ENCODE measurements at places on chromosomes 6 and 20.

DNA sequence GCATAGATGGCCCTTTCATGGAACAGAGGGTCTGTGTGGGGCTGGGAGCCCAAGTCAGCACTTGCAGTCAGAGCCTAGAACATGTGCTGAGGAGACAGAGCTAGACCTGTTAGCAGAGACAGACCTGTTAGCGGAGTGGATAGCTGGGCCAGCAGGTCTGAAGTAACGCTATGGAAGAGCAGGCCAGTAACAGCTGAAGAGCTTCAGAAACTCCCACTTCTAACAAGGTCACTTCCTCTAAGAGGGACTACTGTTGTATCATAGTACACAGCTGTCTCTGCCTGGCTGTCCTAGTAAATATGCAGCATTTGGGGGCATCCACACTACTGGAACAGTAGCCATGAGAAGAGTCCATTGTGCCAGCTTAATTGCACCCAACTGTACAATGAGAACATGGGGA, 41.2 kb upstream of the POLR1H start:
- DNase-seq: no peak

DNA sequence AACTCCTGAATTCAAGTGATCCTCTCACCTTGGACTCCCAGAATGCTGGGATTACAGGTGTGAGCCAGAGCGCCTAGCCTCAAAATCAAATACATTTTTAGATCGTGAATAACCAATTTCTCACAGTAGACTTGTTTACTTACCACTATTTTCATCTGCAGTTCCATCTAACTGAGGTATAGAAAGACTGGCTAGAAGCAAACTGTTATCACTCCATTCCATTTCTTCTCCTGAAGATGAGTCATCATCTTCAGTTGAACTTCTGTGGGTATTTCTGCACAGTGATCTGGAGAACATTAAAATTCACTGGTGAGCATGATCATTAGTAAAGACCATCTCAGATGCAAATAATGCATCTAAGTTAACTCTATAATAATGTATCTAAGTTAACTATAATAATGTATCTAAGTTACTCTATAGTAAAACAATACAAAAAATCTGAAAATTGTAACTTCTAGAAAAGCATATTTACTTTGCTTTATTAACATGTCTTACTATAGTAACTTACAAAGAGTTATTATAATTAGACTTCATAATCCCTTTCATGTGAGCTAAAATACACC, 105.4 kb downstream of the REV3L start:
- no peak for DNase-seq

DNA sequence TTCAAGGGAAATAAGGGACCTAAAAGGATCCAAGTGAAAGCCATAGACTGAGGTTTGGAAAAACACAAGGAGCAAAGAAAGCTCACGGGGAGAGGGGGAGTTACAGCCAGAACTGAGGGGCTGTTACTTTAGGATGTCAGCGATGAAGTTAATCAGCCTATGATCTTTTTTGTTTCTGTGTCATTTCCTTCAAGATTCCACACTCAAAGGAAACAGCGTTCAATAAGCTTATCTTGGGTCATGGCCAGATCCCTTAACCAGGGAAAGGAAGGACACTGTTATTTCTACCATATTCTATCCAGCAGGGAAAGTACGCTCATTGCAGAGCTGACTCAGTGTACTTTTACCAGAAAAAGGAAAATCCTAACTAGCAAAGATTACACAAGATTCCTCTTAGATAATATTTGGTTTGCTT, 132.8 kb downstream of the PFDN4 start:
- no peak for DNase-seq

DNA sequence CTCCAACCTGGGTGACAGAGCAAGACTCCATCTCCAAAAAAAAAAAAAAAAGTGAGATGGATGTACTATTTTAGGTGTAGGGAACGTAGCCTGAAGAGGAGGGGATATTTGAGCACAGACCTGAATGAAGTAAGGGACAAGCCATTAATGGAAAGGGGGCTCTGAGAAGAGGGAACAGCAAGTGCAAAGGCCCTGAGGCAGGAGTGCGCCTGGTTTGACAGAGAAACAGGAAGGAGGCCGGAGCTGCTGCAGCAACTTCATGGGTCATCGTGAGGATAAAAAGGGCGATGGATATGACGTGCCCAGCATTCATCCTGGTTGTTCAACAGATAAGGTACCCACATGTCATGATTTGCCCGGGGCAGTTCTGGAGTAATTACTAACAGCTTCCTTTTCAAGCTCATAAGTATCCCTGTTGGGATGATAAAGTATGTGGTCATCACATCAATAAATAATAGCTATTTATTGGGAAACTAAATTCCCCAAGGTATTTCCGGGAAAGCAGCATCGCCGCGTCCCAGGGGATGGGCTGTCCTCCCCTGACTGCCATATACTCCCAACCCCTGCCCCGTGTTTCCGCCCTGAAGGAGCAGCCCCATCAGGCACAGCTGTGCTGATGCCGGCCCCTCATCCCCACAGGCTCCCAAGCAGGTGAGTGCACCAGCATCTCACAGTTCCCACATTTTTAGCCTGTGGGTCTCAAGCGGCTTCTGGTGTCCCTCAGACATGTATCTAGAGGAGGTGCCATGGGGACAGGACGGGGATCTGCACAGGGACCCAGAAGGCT, 43.4 kb downstream of the DLGAP4 start:
- no peak for DNase-seq

GRCh38 chr20:53208110-53208832, 236.1 kb downstream of the TSHZ2 start:
- DNase-seq: no peak

GRCh38 chr6:33297406-33297955, 1.3 kb downstream of the RGL2 start:
- DNase-seq: no peak

- no peak for DNase-seq
These were observed 5.1 kb upstream of the C20orf144 start for GRCh38 chr20:33656783-33657703.

DNA sequence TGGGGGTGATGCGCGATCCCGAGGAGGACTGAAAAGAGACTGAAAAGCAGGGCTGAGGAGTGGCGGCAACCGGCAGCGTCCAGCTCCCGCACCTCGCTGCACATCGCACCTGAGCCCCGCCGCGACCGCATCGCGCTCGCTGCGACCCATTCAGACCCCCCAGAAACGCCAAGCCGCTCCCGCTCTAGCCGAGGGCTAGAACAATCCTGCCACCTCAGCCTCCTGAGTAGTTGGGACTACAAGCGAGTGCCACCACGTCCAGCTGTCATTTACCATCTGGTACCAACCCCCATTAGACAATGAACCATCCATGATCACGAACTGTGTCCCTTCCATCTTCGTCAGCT, 33.2 kb downstream of the HLA-A start:
- no peak for DNase-seq

- DNase-seq: peak; percentile 42
These were observed 1.4 kb downstream of the CLIC1 start for GRCh38 chr6:31734821-31735406.

DNA sequence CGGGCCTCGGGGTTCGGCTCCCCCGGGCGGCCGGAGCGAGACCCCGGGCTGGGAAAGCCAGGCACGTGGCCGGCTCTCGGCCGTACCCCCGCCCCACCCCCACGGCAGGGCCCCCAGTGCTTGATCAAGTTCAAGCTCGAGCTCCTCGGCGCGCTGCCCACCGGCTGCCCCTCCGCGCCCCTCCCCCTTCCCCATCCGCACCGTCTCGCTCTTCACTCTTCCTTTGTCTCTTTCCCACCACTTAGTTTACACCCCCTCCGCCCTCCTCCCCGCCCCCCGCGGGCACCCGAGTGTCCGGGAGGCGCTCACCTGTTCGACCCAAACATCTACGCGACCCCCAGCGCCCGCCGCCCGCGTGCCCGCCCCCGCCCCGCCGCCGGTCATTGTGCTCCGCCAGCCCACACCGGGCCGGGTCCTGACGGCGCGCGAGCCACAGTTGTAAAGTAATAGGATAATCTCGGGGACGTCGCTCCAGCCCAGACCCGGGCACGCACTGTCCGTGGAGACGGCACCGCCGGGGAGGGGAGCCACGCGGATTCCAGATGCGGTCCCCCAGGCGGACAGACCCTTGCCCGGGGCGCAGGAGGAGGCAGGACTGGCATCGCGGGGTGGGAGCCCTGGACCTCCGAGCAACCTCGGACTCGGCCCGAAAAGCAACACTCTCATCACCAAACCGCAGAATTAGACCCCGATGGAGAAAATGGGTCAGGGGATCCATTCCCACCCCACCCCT, 100.7 kb downstream of the NOL4L start:
- DNase-seq: no peak

DNA sequence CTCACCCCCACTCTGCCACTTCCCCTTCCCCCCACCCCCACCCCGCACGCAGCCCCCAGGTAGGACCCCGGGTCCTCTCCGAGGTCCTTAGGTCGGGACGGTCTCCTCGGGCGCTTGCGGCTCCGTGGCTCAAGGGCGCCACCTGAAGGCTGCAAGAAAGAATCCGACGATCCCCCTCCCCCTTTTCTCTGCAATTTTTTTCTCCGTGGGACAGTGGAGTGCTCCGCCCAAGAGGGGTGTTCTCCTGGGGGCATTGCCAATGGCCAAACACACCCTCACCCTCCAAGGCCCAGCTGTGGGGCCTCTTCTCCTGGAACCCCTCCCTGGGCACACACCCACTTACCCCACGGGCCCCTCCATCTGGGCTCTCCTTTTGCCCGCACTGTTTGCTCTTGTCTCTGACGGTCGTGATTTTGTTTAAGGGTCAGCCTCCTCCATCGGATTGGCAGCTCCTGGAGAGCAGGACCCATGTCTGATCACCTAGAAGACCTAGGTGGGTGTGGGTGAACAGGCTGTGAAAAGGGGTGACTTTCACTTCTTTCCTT, 1.1 kb upstream of the TMEM74B start:
- DNase-seq: peak; percentile 15

GRCh38 chr6:3031857-3032640, 32.4 kb downstream of the NQO2 start:
- DNase-seq: no peak

Data from activated T-cell treated with anti-CD3 and anti-CD28 coated beads, Interleukin-2, amount 50 U/mL, for 4 hours (primary cell).